ENCODE measurements at places on chromosomes 4 and X.

GRCh38 chrX:25427873-25428555, 412.2 kb upstream of the ARX start:
- DNase-seq: no peak

DNA sequence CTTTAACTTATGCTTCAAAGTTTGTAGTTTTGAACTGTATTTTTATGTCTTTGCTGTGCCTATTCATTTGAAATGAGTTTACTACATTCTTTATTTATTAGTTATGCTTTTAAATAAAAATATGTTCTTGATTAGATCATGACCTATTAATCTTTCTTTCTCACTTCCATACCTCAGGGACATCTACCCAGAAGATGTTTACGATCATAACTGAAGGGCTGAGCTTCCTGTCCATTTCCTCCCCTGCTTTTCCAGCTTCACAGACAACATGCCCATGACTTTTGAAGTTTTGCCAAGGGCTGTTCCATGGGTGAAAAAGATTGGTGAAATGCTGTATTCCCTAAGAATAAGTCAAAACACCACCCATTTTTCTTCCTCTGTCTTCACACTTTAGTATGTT, 99.7 kb upstream of the DDIT4L start:
- no peak for DNase-seq

- DNase-seq: no peak
Observed at GRCh38 chr4:57966987-57967760, 857.0 kb upstream of the IGFBP7 start.

GRCh38 chrX:48924270-48924669, 5.4 kb upstream of the PIM2 start:
- DNase-seq: no peak

DNA sequence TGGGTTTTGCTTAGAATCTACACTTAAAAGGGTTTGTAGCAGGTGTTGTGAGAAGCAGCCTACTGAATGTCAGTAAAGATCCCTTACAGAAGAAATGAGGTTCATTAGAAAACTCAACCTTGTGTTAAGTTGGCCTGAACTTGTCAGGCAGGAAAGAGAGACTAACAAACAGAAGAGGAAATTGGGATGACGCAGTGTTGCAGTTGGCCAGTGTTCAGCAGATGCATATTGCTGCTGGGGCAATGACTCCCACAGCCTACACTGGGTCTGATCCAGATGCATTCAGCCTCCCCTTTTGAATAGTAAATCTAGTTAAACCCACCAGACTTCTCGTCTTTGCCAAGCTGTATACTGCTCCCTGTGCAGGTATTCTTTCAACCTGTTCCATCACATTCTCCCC, 409.4 kb downstream of the UBE2NL start:
- no peak for DNase-seq

GRCh38 chr4:36709991-36710390, 428.6 kb downstream of the DTHD1 start:
- DNase-seq: no peak

GRCh38 chr4:79864500-79865200, 208.4 kb downstream of the ANTXR2 start:
- peak; percentile 62 for DNase-seq

DNA sequence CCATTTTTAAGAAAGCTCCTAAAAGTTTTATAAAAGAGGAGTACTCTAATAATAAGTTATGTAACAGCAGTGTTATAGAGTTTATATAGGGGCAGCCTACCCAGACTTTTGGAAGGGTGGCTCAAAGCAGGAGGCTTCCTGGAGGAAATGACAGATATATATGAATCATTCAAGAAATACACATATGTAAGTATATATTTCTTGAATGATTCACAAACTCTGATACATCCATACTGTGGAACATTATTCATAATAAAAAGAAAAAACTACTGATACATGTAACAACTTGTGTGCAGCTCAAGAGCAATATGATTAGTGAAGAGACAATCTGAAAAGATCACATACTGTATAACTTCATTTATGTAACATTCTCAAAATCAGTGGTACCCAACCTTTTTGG, 166.2 kb downstream of the WDFY3 start:
- DNase-seq: no peak

GRCh38 chr4:147916351-147916750, 184.5 kb downstream of the ARHGAP10 start:
- no peak for DNase-seq

- no peak for DNase-seq
Observed at GRCh38 chr4:6657242-6658208, 17.0 kb downstream of the MRFAP1 start.

GRCh38 chr4:108830509-108831244, 67.8 kb upstream of the ETNPPL start:
- DNase-seq: peak; percentile 84

- DNase-seq: no peak
Observed at GRCh38 chrX:67503453-67503852, 40.4 kb upstream of the AR start.

DNA sequence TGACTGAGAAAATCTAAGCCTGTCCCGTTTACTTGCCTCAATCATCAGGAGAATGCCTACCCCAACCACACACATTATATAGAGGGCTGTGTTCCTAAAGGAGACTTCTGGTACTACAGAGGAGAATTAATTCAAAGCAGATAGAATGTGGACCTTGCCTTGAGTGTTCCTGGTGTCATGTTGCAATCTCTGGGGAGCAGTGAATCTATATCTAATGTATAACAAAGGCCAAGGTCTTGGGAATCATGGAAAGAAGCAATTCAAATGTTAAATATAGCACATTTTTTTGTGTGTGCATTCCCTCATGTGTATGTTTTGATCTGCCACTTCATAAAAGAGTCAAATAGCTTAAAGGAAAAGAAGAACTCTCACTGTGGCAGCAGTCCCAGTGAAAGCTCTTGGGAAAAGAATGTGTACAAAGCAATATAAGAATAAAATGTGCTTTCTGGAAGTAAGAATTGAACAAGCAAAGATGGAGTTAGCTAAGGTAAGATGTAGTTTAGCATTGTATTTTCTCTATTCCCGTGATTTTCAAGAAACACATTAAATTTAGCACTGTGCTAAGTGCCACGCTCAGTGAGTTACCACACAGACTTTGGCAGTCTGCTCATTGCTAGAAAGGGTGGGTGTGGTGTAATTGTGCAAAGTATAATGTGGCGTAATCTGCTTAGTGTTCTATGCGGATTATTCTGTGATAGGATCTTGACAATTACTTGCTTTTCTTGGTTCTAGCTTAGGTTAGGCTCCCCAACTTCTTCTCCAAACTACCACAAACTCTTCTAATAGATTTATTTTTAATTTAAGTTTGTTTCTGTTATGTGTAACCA, 13.7 kb downstream of the ADH6 start:
- DNase-seq: no peak

- no peak for DNase-seq
Observed at GRCh38 chrX:38214044-38214443, 6.6 kb downstream of the SRPX start.

- peak; percentile 82 for DNase-seq
Observed at GRCh38 chrX:47623540-47624027, 3.9 kb upstream of the SYN1 start.

- no peak for DNase-seq
Observed at GRCh38 chr4:15162046-15162445, 159.8 kb downstream of the CPEB2 start.

DNA sequence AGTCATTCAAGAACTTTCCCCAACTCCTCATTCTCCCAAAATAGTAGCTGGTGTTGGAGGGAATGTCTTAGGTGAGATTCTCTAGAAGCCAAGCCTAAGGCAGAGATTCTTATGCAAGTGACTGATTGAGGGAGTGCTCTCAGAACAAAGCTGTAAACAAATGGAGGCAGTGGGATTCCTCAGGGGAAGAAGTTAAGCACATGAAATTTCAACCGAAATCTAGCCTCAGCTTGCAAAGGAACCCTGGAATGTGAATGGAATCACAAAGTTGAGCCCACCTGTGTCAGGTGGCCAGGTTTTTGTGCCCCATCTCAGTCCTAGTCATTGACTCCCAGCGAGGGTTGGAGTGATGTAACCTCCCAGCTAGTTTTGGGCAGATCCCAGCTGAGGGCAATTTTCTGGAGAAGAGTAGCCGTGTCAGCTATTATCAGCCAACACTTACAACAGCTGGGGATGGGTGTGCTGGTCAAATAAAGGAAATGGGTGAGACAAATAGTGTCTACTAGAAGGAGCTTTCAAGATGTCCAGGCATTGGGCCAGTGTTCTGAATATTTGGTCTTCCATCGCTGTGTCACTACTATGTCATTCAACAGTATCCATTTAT, 29.7 kb upstream of the FGF2 start:
- DNase-seq: no peak

GRCh38 chrX:108468486-108468885, 28.8 kb downstream of the COL4A5 start:
- DNase-seq: no peak

- DNase-seq: no peak
Observed at GRCh38 chr4:174248407-174248806, 35.1 kb downstream of the FBXO8 start.

- DNase-seq: no peak
Observed at GRCh38 chr4:124854968-124855367, 142.4 kb upstream of the ANKRD50 start.

DNA sequence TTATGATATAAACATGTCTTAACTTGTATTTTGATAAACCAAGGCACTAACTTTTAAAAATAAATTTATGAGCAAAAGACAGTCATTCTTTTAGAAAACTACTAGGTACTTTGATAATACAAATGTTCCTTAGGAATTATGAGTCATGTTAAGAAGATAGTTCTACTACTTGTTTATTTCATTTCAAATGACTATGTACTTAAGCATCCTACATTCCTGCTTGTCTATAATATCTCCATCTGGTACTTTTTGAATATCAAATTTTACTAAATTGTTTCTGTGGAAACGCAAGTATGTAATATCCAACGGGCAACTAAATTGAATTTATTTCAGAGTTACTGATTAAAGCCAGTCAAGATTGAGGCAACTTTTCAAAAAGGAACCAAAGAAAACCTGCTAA, 61.8 kb downstream of the CAMK2D start:
- no peak for DNase-seq

DNA sequence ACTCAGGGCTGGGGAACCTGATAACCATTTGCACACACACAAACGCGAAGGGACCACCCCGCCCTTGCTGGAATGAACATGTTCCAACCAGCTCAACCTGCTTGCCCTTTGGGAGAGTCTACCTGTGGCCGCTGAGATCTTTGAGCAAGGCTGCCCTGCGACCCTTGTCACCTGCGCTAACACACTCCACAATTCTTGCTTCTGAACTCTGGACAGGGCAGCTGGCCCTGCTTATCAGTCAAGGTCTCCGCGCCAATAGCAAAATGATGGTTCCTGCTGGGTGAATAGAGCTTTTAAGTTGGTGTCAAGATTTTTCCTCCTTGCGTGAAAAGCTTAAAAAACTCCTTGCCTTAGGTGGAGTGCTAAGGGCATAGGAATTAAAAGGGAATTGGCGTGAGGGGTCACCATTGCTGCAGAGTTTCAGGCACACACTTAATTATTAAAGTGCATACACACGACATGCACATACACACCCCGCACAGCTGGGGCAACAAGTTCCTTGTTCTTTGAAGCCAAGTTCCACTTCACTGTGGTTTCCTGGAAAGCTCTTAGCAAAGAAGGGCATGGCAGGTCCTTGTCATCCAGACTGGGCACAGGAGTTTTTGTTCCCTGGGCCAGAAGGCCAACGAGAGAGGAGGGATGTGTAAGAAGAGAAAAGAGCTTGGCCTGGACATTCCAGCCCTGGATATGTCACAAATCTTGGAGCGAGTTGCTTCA, 207.7 kb downstream of the STIM2 start:
- DNase-seq: no peak

DNA sequence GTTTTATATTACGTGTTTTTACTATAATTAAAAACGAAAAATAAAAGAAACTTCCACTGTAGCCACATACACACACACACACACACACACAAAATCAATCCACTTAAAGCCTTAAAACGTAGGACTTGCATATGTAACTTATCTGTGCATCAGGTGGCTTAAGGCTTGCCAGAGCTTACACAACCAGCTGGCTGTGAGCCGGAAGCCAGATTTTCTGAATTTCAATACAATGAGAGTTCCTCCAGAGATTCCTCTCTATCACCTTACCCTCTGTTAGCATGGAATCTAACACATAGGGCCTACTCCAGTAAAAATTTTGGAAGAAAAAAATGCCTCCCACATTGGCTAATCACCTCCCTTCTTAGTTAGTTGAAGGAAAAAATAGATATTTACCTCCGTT, 27.9 kb upstream of the SLITRK4 start:
- DNase-seq: no peak

DNA sequence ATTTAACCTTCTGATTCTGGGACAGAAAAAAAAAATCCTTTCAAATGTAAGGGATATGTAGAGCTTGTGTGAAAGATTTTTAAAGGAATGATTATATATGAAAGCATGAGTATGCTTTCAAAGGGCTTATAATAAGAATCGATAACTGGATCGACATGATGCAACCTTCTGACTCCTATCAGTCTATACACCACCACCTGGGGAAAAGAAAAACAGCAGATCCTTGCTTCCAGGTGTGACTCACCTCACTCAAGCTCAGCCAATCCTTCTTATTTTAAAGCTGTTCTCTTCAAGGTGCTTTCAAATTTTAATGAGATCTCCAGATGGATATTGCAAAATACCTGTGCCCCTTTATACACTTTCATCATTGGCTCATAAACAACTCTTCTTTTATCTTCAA, 102.1 kb upstream of the EDNRA start:
- no peak for DNase-seq

DNA sequence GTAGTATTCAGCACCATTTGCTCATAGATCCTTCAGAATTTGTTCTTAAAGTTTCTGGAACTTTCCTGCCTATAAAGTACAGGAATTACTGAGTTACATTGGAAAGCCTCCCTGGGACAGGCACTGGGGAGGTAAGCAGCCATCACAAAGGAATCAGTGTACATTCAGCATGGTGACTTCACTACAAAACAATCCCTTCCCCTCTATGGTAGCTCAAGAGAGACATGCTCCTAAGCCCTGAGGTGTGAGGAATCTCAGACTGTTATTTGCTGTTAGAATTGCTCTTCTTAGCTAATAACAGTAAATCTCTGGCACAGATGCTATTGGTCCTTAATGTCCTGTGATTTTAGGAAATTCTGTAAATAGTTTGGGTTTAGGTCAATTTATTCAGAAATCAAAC, 1898.0 kb upstream of the PCDH7 start:
- no peak for DNase-seq

DNA sequence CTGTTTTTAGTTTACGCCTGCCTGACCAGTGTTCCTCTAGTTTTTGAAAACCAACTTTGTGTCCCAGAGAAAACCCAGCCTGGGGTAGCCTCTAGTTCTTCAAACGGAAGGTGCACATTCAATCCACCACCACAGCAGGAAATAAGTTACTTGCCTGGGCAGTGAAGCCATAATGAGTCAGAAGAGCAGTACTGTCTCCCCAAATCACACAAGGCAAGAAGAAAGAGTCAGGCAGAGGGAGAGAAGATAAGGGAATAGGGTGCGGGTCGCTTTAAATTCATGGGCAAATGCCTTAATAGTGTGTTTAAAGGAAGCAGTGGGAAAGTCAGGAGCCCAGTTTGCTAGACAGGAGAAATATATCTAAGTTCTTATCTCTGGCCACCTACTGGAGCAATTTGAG, 333.8 kb upstream of the GRIA3 start:
- DNase-seq: no peak

GRCh38 chr4:16067515-16067914, 16.3 kb downstream of the PROM1 start:
- no peak for DNase-seq
